ENCODE measurements at places on chromosomes 7 and 10.
A peak's percentile ranks its signal among the peaks of the same experiment; 100 is the strongest.

- DNase-seq = no peak
These were observed 44.1 kb upstream of the MXI1 start for GRCh38 chr10:110163192-110163773.

DNA sequence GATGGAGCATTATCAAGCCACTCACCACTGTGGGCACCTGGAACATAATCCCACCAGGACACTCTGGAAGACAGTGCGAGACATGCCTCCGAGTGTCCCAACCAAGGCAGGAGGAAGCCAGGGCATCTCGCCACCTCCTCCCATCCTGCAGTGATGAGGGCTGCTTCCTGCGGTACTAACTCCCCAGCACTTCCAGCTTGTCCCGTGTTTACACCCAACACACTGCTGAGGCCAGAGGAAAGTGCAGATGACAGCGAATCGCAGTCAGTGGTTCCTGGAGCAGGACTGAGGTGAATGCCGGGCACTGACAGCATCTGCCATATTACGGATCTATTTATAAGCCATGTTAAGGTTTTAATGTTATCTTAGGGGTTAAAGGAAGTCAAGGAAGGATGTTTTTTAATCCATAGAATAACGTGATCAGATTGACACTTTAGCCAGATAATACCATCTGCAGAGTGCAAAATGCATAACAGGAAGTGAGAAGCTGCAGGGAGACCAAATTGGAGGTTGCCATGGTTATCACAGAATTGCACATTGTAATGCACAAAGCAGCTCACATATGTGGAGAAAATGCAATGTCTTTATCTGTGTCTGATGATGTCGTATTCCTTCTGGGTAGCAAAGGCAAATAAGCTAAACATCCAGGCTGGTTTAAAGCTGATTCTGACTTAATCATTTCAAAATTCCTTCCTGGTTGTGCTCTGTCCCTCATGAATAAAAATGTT lies 314.1 kb upstream of the C7orf33 start:
- DNase-seq = no peak

DNA sequence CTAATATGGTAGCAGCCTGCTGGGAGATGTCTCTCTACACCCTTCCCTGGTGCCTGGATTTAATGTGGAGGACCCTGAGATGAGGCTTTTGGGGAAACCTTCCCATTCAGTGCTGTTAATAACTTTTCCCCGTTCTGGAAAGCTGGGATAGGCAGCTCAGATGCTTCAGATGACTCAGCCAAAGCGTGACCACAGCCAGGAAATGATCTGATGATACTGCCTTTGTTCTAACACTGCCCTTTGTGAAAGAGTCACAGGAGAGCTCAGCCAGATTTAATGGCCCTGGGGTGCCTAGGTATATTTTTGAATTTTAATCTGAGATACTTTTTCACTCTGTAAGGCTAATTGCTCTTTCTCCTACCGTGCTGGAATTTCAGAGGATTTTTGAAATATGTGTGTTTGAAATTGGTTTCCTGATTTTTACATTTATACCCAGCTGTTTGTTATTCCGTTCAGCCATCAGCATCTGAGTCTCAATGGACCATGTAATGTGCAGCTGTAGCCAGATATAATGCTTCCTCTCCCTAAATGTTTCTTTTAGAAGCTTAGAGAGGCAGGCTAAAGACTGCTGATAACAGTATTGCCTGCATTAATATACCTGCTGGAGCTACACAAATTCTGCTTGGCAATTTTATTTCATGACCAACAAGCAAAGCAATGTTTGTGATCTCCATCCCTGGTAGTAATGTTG lies 17.8 kb downstream of the CELF2 start:
- DNase-seq = peak; percentile 46

DNA sequence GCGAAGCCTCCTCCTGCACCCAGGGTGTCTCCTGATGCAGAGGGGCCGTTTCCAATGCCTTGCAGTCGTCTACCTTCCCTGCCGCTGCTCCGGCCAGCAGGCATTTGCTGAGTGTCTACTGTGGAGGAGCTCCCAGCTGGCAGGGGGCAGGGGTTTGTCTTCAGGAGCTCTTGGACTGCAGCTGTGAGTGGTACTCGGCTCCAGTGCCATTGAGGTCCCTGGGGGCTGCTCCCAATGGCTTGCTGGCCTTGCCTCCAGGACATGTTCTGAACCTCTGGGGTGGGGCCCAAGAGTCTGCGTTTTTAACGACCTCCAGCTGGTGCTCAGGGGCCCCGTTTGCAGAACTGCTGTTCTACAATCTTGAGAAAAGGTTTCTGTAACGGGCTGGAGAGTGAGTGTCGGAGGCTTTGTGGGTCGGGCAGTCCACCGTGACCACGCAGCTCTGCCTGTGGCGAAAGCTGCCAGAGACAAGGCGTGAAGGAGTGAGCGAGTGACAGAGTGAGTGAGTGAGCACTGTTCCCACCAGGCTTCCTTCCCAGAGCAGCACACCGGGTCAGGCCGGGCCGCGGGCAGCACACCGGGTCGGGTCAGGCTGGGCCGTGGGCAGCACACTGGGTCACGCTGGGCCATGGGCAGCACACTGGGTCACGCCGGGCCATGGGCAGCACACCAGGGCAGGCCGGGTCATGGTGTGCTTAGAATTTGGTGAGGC lies 520.2 kb downstream of the PTPRN2 start:
- DNase-seq = no peak

GRCh38 chr10:110995301-110995700 lies 75.9 kb downstream of the SHOC2 start:
- no peak for DNase-seq

GRCh38 chr7:43112459-43112940 lies at the start of gene HECW1:
Gene HECW1 (plus strand): TSS chr7:43112647. CDS start chr7:43243906, 131,259 bp downstream.
- DNase-seq = no peak

DNA sequence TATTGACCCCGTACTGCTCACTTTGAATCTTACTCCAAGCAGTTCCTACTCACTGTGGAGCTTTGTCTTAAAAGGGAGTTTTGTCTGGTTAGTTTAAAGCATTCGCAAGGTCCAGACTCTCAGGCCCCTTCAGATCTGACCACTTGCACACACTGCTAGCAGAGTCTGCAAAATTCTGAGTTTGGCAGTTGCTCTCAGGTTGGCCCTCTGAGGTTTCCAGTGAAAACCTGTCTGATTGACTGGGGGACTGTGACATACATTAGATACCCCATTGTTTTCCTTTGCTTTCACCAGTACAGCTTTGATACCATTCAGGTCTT lies 149.2 kb downstream of the XPNPEP1 start:
- no peak for DNase-seq
